ENCODE measurements at places on chromosomes 7 and 10.
A peak's percentile ranks its signal among the peaks of the same experiment; 100 is the strongest.

- DNase-seq, result no peak
Observed at GRCh38 chr10:50556237-50557120, 67.3 kb downstream of the SGMS1 start.

- DNase-seq, result no peak
Observed at GRCh38 chr7:111057066-111057465, 33.9 kb upstream of the LRRN3 start.

- no peak for DNase-seq
Observed at GRCh38 chr10:96242822-96243221, 28.5 kb downstream of the BLNK start.

- DNase-seq, result peak; percentile 94
Observed at GRCh38 chr10:103241262-103242011, 4.2 kb upstream of the RPEL1 start.

DNA sequence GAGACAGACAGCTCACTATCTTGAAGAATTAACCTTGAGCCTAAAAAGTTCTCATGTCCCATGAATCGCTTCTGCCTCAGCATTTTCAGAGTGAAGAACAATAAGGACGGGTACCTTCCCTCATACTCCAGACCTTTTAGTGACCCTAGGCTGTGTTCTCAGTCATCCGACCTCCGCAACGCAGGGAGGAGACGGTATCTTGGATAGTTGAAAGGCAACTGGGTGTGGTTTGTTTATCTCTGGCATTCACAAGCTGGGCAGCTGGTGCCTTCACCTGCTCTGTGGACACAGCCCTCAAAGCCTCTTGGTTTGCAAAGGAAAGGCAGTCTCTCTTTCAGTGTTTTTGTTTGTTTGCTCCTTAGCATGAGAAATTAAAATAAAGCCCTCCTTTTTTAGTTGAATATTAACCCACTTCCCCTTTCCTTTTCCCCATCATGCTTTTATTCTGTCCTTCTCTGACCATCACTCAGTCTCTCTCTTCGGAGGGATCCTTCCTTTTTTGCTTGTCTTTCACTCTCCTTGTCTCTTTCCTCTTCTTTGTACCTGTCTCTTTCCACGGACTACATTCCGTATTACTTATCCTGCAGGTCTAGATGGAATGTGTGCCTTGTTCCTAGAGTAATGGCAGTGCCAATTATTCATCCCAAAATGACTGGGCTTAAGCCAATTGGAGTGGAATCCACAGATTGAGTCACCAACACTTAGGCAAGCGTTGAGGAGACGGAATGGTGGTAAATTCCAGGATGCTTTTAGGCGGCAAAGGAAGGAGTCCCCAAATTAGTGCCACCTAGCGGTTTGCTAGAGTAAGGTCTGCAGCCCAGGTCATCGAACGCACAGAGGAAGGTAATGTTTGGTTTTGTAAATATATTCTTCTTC lies 45.8 kb downstream of the PRR15 start:
- peak; percentile 89 for DNase-seq

- DNase-seq, result peak; percentile 99
Observed at GRCh38 chr7:114889646-114890285, 32.1 kb upstream of the MDFIC start.

DNA sequence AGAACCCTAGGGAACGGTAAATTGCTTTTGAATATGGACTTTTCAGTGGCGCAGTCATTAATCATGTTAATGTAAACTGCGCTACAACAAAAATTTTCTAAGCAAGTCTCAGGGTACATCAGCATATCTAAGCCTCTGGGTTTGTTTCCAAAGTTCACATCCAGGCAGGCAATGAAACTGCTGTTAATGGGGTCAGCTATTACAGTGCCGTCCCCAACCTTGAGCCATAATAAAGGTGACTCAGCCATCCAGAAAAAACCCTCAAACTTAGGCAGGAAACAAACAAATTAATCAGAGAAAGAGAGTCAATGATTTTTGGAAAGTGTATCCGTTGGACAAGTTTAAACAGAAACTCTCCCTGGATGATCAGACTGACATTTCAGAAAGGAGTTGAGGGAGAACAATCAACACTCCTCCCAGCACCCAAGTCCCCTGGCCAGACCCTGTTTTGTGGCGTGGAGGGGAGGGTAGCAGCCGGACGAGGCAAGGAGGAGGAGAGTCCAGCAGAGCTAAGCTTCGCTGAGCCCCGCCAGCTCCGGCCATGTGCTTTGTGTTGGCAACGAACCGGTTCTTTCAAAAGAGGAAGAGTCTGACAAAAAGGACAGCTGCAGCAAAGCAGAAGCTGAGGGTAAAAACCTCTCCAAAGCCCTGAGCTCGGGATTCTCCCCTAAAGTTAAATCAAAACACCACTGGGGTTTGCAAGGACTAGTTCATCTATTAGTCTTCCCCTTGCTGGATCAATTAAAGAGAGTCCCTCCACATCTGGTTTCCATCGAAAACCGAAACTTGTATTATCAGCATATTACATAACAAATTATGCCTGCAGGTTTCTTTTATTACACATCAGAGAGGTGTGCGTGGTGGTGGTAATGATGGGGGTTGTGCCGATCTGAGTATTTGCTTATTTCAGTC lies 3.6 kb downstream of the FAM53B start:
- peak; percentile 95 for DNase-seq

GRCh38 chr10:19946791-19947190 lies 130.6 kb downstream of the PLXDC2 start:
- no peak for DNase-seq
